GM04503 (cell line): ENCODE measurements at places on chromosomes 5 and 9.

GRCh38 chr5:179612577-179613459 is 10.7 kb downstream of the HNRNPH1 start:
- no peak for DNase-seq

- peak; percentile 89 for DNase-seq
Measured at GRCh38 chr9:91047993-91048607, 246.5 kb downstream of the SYK start.

GRCh38 chr5:107516452-107517184 is 154.1 kb downstream of the EFNA5 start:
- DNase-seq = peak; percentile 27

DNA sequence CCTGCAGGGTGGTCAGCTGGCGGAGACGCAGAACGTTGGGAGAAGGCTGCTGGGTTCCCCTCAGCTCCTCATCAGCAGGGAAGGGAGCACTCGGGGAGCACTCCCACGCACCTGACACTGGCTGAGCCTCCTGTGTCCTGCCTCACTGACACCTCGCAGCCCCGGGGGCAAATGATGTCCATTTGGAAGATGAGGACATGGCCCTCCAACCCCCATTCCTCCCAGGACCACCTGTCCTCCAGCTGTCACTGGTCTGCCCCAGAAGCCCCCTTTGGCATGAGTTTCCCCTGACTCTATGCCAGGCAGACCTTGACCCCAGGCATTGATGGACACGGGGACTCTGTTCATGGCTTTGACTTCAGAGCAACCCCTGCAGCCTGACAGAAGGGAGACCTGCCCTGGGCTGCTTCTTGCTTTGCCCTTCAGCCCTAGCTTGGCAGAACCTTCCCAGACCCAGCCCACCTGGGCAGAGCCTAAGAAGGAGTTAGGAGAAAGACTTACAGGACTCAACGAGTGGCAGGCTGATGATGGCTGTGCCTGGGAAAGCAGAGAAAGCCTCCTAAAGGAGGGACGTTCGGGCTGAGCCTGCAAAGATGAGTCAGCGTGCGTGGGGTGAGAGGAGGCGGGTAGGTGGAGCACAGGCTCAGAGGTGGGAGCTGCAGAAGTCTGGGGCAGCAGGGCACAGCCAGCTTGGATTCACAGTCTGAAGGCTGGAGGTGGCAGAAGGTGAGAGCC is 90.6 kb downstream of the LMX1B start:
- no peak for DNase-seq

- DNase-seq = no peak
Measured at GRCh38 chr5:126561908-126562307, 33.1 kb downstream of the ALDH7A1 start.
